CD4-positive, CD25-positive, alpha-beta regulatory T cell (primary cell): ENCODE measurements at places on chromosomes 4 and X.

DNA sequence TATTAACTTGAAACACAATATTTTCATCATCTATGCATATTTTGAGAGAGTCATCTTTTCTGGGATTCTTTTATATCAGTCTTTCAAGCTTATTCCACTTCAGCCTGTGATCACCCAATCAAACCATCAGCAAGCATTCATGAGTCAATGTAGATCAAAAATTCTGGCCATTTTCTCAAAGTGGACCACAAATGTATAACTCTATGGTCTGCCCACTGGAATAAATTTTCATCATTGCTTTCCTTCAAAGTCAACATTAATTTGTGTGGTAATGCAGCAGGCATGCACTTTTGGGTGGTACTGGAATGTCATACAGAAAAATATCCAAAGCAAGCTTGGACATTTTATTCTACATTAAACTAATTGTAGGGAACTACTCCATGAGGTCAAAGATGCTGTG is 1013.0 kb downstream of the STIM2 start:
- DNase-seq = no peak

- DNase-seq = no peak
Observed at GRCh38 chr4:142065086-142065647, 428.8 kb downstream of the IL15 start.

DNA sequence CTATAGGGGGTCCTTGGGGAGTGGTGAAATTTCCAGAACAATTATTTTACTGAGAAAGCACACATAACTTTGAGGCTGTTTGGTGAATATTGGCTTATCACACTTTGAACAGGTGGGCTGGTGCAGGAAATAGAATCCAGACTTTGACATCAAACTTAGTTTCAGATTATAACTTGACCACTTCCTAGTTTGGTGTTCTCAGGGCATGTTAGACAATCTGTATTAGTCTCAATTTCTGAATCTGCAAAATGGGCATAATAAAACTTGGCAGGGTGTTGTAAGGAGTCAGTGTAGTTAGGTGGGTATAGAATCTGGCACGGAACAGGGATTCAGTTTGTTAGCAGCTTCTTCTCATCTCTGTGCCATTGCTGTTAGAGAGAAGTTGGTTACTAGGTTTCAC is 43.3 kb upstream of the MBNL3 start:
- no peak for DNase-seq

- DNase-seq = no peak
Observed at GRCh38 chr4:146122398-146122797, 53.1 kb upstream of the LSM6 start.

- DNase-seq = no peak
Observed at GRCh38 chrX:150371877-150372276, 8.8 kb downstream of the MAMLD1 start.

DNA sequence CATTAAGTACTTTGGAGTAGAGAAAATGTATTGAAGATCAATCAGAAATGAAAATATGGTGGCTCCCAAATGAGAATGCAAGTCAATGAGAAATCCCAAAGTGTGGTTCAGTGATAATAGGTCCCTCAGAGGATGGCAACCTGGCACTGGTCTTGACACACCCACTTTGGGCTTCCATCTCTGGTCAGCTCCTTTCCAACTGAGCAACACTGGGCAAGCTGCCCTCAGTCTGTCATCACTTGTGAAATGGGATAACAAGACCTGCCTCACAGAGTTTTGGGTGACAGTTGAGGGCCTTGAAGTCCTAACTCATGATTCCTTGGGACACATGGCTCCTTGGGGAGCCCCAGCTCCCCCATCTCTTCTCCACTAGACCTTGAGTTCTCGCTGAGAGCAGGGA is 29.0 kb upstream of the MAMLD1 start:
- DNase-seq = no peak

DNA sequence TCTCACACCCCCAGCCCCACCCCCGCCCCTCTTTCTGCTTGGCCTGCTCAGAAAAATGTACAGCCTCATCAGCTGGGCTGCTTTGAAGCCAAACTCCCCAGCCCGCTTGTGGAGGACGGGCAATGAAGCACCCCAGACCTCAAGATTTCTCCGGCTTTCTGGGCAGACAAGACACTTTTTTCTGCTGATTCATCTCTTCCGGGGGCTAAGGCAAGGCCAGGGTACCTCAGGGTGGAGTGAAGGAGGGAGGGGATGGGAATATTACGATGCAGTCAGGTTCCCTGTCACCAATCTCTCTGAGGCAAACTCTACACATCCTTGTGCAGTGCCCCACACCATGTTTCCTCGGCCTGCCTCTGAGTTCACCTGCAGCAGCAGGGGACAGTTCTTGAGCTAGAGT is 66.9 kb upstream of the ATP6AP2 start:
- no peak for DNase-seq

DNA sequence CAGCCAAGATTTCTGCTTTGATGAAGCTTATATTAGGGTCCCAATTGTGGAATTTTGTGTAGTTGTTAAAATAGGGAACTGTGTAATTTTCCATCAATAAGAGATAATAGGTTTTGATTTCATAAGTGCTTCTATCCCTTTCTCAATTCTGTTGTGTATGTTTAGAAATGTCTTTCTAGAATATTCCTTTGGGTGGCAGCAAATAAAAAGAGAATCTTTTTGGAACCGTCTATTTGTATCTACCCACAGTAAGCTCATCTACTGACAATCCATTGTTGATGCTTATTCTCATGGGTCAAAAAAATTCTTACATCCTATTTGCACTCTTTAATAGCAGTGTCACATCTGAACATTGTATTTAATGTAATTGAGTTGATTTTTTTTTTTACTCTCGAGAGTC is 61.7 kb downstream of the TMA16 start:
- DNase-seq = no peak

DNA sequence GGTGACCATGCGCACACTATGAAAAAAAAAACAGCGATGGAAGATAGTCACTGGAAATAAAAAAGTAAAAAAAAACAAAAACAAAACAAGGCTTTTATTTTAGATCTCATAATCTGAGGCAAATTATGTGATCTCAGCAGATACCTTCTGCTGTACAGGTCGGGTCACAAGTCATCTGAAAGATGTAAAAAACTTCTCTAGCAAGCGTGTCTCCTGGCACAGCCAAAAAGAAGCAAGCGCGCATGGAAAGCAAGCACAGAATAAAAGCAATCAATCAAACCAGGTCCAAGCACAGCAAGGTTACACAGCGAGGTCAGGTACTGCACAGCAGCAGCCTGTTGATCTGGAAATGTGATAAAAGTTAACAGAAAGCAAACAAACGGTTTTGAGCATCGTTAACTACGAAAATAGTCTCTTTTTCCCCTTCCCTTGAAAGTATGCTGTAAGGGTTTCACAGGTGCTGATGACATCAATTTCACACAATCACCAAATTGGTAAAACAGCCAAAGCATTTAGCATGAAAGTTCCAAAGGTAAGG is 79.3 kb upstream of the MTNR1A start:
- no peak for DNase-seq

DNA sequence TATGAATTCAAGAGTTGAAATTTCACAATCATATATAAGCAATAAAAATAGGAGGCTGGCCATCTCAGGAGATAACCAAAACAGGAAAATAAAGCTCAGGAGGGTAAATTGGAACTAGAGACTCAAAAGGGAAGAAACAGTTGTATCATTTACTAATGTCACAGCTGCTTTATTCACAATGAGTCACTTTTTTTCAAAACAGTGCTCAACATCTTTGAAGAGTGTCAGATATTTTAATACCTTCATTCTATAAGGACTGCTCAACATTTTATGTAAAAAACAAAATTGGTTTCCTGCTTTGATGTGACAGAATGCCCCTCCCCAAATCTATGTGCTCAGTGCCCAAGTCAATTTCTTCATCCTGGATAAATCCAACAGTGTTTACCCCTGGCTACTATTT is 97.7 kb downstream of the DDX60 start:
- no peak for DNase-seq

- no peak for DNase-seq
Observed at GRCh38 chr4:74794382-74795010, at the start of gene BTC. Gene BTC (minus strand): TSS chr4:74794523. CDS start chr4:74794325, 198 bp downstream.

DNA sequence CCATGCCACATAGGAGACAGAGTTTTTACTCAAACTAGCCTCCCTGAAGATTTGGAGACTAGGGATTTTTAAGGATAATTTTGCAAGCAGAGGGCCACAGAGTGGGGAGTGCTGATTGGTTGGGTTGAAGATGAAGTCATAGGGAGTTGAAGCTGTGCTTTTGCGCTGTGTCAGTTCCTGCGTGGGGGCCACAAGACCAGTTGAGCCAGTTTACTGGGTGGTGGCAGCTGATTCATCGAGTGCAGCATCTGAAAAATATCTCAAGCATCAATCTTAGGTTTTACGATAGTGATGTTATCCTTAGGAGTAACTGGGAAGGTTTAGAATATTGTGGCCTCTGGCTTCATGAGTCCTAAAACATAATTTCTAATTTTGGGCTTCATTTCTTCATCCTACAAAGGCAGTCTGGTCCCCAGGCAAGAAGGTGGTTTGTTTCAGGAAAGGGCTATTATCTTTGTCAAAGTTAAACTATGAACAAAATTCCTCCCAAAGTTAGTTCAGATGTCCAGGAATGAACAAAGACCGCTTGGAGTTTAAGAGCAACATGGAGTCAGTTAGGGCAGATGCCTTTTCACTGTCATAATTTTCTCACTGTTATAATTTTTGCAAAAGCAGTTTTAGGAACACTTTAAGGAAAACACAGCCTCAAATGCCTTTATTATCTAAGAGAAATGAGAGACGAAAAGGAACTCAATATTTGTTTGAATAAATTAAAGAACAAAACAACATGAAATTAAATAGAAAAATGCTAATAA is 960.8 kb upstream of the PRKX start:
- no peak for DNase-seq

DNA sequence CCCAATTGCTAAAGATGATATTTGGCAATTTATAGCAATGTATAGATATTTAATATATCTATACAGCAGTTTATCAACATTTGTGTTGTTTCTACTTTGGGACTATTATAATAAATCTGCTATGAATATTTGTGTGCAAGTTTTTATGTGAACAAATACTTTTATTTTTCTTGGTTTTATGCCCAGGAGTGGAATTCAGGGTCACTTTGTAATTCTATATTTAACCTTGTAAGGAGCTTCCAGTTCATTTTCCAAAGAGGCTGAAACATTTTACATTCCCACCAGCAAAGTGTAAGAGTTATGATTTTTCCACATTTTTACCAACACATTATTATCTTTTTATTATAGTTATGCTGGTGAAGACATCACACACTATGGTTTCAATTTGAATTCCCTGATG is 801.3 kb downstream of the PCDH18 start:
- DNase-seq = no peak

DNA sequence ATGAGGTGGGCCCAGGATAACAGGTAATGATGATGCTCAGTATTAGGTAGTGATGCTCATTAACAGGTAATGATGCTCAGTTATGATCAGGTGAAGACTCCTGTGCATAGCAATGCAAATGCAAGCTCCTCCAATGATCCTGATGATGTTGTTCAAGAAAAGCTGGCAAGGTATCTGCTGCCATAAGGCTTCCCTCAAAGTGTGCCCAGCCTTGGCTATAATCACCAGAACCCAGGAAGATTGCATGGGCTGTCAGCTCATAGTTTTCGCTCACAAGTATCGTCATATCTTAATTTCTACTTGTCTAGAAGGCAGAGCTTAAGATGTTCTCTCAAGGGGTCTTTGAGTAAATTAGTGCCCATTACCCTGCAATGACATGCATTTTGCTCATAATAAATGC is 366.2 kb upstream of the CLNK start:
- no peak for DNase-seq

GRCh38 chr4:8185930-8186329 is 13.2 kb upstream of the SH3TC1 start:
- no peak for DNase-seq
